ENCODE measurements at places on chromosomes 7 and 10. TPM values are rescaled to one million over a fixed set of nuclear protein-coding genes. Genes with fewer than 3 reads are reported as not detected.

Gene LEP
- 0.07 TPM for total RNA-seq

Gene RELN
- total RNA-seq = 1.4 TPM

Gene HIP1
- 5.5 TPM for total RNA-seq

Gene SPDYE2B
- not detected for total RNA-seq

Gene INSYN2A
- total RNA-seq = not detected

Gene JCAD
- 1.8 TPM for total RNA-seq

Gene LIPF
- not detected for total RNA-seq

Gene ARHGAP22
- 1.6 TPM for total RNA-seq

Gene LIPN
- total RNA-seq = not detected

Gene CRYGN
- not detected for total RNA-seq

Gene METTL27
- total RNA-seq = 4.0 TPM
